Fibroblast of mammary gland (primary cell): ENCODE measurements at places on chromosomes 5 and 9.

DNA sequence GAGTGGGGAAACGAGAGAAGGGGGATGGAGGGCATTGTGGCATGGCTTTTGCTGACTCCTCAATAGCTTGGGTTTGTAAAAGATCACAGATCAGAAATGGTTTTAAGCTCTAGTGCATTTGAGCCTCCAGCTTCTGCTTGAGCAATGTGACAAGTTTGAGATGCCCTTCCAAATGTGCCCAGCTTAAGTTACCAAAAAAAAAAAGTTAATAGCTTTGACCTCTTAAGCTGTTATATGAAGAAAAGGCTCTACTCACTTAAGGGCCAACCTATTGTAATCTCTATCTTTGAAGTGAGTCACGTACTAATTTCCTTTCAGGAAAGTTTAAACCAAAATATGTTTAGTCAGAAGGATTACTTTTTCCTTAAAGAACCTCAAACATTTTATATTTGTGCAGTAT is 428.8 kb upstream of the ACTBL2 start:
- no peak for DNase-seq

DNA sequence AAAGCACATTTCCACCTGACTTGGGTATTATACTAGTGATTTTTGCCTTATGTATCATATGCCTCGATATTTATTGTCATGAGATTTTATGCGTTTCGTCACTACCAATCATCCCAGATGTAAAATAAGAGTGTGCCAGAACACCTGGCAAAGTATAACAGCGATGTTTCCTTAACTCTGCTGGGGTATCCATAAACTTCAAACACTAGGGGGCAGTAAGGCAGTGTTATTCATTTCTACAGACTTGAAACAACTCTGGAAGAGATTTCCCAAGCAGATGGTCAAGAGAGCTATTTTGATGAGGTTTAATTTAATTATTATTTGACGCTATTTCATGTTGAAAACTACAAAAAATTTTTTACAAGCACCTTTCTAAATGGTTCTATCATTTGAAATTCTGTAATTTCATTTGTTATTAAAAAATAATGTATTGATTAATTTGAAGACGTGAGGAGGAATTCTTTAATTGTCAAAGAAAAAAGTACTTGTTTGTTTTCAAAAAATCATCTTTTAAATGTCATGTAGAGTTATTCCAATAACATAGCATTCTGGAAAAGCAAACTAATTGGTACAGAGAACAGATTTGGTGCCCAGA is 388.5 kb upstream of the CTNND2 start:
- DNase-seq = peak; percentile 3

DNA sequence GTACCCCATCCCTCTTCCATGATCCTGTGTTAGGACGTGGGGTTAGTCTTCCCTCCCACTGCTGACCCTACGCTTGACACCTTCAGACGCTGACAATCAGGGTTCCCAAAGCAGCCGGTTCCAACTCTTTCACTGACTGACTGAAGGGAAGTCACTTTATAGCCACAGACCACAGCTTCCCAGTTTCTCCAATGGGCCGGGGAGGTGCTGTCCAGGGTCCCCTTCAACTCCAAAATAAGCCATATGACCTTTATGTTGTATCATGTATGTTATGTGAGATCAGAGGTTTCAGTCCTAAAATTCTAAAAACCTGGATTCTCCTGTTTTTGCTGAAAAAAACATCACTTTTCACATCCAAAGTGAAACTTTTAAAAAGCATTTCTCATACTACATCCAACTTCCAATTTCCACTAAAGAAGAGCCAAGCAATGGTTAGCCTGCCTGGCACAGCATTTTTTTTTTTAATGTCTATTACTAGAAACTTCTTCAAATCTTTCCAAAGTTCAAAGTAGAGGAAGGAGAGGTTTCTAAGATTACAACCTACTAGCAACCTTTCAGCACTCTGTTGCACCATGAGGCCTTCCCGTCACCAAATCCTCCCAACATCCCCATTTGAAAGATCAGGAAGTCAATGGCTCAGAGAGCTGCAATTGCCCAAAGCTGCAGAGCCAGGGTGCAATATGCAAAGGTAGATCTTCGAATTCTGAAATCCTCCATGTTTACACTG is 5.2 kb downstream of the EPB41L4B start:
- DNase-seq = no peak

DNA sequence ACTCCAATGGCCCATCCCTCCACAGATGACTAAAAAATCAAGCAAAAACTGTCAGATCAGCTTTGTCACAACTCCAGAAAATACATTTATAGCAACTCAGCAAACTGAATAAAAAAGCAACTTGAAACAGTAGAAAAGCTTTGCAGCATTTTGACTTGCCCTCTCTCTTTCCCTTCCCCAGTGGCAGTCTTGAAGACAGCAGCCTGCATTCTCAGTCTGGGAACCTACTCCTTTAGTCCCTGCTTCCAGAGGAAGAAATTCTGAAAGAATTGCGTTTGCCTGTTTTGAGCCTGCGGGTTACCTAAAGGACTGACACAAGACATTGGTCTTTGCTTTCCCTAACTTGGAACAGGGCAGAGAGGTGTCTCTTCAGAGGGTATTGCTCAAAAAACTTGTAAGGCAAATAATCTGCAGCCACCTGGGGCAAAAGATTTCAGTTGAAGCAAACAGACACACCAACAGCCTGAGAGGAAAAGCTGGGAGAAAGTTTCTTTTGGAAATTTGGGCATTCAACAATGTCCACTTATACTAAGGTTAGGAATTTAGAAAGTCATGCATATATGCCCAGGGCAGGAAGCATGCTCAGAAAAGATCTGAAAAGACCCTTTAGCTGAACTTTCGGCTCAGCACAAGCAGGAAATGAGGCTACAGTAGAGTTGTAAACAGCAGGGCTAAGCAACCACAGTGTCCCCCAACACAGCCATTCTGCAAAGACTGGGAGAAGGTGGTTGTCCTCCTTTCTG is 15.2 kb upstream of the SLC35D2 start:
- DNase-seq = no peak

DNA sequence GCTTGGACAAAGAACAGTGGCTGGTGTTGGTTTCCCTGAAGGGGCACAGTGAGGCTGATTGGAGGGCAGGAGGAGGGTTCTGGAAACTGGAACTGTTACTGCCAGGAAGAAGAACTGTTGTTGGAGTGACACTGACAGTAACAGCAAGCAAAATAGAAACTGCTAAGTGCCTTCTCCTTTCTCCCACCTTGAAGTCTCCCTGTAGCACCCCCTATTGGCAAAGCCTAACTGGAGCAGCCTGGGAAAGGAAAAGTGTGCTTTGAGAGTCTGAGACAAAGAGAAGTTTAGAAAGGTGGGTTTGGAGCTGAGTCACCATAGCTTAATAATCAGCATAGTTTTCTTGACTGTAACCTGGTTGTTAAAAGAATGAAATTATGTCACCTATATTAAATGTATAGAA is 2.5 kb upstream of the TMEM174 start:
- peak; percentile 53 for DNase-seq

DNA sequence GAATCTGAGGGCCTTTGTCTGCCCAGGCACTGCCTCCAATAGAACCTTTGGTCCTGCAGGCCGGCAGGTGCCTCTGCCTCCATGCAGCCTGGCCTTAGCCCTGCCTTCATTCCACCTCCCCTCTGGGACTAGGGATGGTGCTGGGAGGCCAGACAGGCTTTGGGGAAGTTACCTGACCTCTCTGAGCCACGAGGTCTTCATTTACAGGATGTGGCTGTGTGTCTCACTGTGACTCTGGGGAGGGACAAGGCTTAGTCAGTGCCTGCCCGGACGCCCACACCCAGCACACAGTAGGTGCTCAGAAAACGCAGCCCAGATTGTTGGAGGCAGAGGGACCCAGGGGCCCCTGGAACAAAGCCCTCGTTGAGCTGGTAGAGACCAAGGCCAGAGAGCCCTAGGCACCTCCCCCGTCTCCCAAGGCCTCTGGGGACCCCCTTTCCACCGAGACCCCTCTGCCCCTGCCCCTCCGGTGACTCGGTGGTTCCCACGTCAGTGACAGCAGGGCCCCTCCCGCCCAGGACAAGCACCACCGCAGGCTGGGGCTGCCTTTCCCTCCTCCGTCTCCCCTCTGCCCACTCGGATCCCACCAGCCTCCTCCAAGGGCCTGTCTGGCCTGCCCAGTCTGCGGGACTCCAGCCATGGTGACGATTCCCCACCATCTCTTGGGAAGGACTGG is 46.9 kb upstream of the EGFL7 start:
- DNase-seq = peak; percentile 16

- DNase-seq = no peak
Measured at GRCh38 chr9:135479469-135480052, at the start of gene PPP1R26. Gene PPP1R26 (plus strand): TSS chr9:135479782. CDS start chr9:135484511, 4,729 bp downstream.

GRCh38 chr9:76699971-76700370 is 64.3 kb upstream of the PCA3 start:
- DNase-seq = peak; percentile 77

DNA sequence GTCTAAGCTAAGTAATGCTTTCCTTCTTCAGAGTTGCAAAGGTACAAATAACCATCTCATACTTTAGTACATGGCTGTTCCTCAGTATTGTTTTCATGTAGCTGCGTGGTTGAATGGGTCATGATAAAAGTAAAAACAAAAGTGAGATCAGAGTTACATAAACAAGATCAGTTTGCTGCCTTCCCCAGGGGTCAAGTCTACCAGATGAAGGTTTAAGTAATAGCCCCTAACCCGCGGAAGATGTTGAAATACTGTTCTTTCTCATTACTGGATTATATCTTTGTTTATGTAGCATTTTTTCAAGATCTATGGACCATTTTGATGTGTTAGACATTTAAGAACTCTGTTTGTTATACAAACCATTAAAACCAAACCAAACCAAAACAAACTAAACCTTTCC is 34.1 kb upstream of the ARRDC3 start:
- peak; percentile 19 for DNase-seq

DNA sequence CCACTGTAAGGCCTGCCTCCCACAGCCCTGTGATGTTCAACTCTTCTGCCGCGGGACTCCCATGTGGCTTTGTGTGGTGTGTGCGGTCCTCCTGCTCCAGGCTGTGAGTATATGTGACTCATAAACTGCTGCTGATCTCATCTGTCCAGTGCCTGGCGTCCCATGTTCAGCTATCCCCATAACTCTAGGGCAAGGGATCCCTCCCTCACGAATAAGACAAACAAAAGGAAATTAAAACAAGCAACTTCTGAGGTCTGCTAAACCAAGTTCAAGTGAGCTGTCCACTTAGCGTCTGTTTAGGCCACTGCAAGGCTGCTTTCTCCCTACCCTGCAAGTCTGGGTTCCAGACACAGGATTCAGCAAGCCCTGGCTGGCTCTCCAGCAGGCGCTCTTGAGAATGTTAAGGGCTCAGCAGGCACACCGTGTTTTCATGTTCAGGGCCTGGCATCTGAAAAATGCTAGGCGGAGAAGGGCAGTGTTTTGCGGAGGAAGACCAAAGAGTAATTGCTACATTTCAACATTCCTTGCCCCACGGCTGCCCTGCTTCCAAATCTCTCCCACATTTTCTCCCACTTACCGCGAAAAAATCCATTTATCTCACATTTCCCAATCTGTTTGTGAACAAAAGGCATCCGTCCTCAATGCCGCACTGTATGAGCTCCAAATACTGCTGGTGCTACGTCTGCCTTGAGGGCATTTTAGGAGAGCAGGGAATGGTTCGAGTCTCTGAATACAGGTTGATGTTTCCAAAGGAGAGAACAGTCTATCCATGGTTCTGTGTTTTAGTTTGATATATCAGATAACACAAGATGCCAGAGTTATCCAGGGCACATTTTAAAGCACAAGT is 280.2 kb downstream of the SEMA5A start:
- DNase-seq = peak; percentile 96

GRCh38 chr9:105959531-105959930 is 265.2 kb downstream of the TMEM38B start:
- DNase-seq = no peak

GRCh38 chr9:100324594-100325200 is 28.0 kb downstream of the TEX10 start:
- peak; percentile 72 for DNase-seq

GRCh38 chr5:114118511-114118910 is 243.4 kb upstream of the KCNN2 start:
- no peak for DNase-seq

DNA sequence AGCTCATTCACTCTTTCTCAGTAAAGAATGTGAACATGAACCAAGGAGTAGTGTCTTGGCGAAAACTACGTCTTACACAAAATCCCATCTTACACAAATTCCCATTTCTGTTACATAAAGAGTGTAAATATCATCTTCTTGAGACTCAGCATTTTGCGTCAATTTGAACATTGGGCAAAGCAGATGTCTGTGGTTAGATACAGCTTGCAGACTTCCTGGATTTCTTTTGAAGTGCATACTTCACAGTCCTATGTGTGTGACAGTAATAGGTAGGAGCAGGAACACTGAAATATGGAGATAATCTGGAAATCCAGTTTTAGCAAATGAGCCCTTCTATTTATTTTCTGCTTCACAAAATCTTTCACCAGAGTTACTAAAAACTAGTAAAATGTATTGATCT is 58.8 kb downstream of the C6 start:
- peak; percentile 9 for DNase-seq

GRCh38 chr9:20125727-20126126 is 336.9 kb upstream of the SLC24A2 start:
- no peak for DNase-seq

DNA sequence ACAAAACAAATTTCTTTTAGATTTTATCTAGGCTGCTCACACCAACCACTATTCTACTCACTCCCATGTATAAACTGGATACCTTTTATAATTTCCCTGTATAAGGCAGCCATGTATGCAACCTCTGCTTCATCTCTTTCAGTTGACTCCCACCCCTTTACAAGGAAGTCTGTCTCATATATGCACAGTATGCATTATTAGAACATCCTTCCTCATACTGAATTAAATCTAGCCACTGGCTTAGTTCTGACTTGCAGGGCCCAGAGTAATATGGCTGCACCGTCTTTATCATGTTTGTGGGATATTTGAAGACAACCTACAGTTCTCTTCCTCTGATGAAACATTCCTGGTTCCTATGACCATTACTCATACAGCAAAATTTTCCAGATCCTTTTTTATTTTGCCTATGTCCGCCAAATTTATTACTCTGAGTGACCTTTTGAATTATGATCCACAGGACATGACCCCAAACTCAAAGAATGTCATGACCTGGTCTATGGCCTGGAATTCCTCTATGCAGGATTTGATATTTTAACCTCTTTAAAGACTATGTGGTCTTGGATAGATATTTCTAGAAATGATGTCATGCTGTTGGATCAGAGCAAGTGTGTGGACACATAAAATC is 76.6 kb upstream of the ITGA1 start:
- peak; percentile 54 for DNase-seq

GRCh38 chr9:78187763-78188484 is 48.0 kb upstream of the CEP78 start:
- DNase-seq = no peak

DNA sequence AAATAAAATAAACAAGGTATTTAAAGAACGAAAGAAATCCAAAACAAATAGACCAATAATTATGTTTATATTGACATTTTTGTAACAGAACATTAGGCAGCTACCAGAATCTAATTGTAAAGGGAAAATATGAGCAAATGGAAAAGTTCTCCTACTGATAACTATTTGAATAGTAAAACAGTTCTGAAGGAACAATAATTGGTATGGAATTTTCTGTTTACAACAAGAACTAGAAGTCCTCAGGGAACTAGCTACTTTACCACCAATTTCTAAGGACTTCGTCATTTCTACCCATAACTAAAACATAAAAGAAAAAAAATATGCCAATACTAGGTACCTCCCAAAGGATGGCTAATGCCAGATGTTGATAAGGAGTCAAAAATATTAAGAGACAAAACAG is 58.5 kb downstream of the AP3B1 start:
- DNase-seq = no peak

GRCh38 chr9:20361229-20361628 is 261.1 kb downstream of the MLLT3 start:
- DNase-seq = no peak
